ENCODE measurements at places on chromosomes 7 and 10.
A peak's percentile ranks its signal among the peaks of the same experiment; 100 is the strongest.

GRCh38 chr10:122121059-122121458 lies 132.1 kb downstream of the TACC2 start:
- no peak for DNase-seq

DNA sequence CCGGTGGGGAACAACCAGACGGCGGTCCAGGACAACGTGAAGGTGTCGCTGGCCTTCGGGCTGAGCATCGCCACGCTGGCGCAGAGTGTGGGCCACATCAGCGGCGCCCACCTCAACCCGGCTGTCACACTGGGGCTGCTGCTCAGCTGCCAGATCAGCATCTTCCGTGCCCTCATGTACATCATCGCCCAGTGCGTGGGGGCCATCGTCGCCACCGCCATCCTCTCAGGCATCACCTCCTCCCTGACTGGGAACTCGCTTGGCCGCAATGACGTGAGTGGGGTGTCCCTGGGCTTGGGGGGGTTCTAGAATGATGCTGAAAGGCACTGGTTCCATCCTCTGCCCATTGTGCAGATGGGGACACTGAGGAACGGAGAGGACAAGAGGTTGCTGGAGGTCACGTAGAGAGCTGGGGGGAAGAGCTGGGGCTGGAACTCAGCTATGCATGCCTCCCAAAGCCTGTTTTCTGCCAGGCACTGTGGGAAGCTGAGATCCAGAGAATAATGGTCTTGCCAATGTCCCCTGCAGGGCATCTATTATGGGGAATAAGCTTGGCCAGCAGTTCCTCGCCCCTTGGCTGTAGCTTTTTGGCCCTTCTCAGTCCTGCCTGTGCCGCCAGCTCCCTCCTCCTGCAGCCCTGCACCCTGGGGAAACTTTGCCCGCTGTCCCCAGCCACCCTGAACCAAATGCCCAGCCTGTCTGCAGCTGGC lies 523 bp downstream of the AQP1 start:
- DNase-seq = no peak

DNA sequence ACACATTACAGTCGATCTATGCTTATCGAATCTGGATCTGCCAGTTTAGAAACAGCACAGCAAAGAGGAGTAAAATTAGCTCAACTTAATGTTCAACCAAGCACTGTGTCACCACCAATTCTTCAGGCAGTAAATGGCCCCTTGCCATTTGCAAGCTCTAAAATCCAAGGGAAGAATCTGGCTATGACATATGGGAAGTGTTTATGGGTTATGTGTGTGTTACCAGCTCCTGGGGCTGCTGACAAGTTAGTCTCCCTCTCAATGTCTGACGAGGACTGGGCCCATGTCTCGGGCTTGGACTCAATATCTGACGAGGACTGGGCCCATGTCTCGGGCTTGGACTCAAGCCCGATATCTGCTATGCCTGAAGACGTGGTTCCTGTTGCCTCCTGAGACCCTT lies 5.7 kb upstream of the ITIH2 start:
- DNase-seq = no peak

DNA sequence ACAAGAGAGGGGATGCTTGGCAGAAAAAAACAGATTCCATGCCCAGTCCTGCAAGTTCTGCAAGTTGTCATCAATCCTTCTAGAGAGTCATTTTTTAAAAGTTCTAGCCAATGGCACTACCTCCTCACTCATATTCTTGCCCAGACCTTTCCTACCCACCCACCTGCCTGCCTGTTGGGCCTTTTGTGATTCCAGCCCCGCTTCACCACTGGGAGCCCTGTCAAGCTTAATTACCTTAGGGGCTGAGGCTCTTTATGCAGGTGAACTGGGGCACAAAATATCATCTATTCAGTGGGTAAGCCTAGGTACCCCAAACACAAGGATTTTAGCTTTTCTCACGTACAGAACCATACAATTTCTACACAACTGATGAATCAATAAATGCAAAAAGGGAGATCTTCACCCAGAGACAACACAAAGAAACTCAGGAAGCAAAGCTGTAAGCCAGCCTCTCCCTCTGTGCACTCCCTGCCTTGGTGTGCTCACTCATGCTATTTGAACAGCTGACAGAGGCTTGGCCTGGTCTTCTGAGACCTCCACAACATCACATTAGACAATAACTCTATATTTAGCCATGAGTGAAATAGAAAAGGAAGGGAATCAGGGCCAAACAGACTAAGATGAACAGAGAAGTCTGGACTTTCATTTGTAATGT lies 222.6 kb downstream of the HTR7 start:
- no peak for DNase-seq

GRCh38 chr7:72057796-72058195 lies 354.3 kb downstream of the CALN1 start:
- DNase-seq = no peak

DNA sequence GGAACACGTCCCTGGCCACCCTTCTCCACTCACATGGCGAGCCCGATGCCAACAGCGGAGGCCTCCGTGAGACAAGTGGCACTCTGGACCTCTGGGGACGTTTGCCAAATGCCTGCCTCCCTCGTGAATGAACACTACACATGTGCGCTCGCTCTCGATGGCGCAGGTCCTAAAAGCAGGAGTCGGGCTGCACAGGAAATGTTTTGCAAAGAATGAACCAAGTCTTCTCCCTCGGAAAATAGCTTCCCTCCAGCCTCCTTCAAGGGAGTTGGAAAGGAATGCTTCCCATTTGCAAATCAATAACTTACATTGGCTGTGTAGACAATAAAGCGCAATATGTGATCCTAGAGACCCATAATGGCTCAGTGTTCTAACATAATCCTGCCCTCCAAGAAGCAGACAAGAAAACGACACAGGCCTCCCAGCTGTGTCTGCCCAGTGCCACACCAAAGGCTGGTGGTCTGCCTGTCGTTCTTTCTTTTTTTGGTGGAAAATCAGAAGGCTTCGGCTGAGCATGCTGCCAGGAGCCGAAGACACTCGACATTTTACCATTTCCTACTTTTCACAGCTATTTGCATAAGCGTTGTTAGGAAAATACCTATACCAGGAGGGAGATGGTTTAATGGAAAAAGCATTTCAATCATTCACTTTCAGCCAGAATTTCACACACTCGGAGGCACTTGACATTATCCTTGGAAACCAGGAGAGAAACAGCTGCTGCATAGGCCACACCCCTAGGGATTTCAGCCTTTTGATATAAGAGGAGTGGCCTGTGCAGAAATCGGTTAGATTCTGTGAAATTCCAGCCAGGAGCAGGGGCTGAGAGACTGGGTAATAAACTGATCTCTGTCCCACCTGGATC lies 38.4 kb downstream of the ATXN7L1 start:
- DNase-seq = no peak

GRCh38 chr10:17872191-17873091 lies 63.3 kb downstream of the MRC1 start:
- DNase-seq = no peak

DNA sequence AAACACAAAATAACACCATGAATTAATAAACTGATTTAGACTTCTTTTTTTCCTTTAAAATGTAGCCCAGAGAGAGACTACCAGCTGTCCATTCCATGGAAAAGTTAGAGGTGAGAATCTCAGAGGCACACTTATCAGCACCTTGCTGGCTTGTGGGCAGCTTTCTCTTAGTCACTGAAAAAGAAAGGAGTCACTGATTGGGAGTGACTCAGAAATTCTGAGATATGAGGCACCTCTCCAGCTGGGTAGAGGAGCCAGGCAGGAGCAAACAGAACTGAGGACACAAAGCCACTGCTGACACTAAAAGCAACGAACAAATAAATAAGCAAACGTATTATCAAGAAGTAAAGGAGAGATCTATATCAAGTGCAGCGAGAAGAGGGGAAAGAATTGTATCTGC lies 310.6 kb downstream of the PARD3 start:
- DNase-seq = no peak

DNA sequence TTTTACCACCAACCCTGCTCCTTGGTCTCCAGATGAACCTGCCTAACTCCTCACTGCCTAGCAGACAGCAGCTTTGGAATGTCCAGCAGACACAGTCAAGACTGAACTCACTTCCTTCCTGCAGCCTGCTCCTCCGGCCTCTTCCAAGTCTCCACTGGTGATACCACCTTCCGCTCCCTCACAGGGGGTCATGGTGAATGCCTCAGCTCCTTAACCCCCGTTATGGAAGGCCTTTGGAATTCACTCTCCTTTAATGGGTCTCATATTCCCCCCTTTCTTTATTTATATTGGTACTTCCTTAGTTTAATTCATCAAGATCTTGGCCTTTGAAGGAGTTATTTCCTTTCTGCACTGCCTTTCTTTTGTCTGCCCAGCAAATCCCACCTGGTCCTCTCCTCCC lies 44.9 kb upstream of the ZNF32 start:
- no peak for DNase-seq

GRCh38 chr7:772005-772294 lies 44.9 kb upstream of the PRKAR1B start:
- DNase-seq = no peak

DNA sequence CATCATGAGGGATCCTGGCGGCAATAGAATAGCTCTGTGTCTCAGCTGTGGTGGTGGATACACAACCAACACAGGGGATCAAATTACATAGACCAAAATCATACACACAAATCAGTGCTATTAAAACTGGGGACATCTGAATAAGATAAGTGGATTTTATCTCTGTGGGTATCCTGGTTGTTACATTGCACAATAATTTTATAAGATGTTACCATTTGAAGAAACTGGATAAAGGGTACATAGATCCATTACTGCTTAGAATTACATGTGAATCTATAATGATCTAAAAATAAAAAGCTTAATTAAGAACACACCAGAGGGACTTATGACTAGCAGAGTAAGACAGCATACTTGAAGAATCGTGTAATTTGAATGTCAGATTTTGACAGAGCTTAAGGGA lies 8.2 kb upstream of the FAM3C start:
- no peak for DNase-seq

GRCh38 chr10:60312818-60313588 lies 76.7 kb downstream of the ANK3 start:
- DNase-seq = no peak

- no peak for DNase-seq
Measured at GRCh38 chr7:30559611-30560010, 35.1 kb upstream of the GARS1 start.

DNA sequence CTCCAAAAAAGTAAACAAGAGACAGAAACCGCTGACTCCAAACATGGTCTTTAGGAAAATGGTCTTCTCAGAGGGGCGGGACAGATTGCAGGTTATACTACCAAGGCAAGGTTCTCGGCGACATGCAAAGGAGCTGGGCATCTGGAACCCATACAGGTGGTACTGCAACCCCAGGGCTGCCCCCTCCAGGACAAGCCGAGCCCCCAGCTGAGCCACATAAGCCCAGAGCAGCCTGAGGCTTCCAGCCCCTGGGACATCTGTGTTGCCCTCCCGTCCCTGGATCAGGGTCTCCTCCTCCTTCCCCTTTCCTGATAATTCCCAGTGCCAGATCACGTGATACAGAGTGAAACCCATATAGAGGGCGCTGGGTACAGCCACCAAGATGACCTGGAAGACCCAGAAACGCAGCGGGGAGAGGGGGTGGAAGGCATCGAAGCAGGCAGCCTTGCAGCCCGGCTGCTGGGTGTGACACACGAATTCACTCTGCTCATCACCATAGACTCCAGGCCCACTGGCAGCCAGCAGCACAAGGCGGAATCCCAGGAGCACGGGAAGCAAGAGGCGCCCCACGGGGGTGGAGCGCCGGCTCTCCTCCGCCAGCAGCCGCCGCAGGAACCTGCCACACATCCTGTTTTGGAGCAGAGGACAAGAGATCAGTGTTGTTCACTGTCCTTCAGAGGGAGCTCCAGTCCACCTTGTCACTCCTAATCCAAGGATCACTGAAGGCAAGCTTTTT lies at the start of gene GJC3:
Gene GJC3, minus strand, starts transcription at position 627 of the 736 bp plus-strand sequence. Its CDS starts 0 bp downstream, at position 627.
- DNase-seq = peak; percentile 29

DNA sequence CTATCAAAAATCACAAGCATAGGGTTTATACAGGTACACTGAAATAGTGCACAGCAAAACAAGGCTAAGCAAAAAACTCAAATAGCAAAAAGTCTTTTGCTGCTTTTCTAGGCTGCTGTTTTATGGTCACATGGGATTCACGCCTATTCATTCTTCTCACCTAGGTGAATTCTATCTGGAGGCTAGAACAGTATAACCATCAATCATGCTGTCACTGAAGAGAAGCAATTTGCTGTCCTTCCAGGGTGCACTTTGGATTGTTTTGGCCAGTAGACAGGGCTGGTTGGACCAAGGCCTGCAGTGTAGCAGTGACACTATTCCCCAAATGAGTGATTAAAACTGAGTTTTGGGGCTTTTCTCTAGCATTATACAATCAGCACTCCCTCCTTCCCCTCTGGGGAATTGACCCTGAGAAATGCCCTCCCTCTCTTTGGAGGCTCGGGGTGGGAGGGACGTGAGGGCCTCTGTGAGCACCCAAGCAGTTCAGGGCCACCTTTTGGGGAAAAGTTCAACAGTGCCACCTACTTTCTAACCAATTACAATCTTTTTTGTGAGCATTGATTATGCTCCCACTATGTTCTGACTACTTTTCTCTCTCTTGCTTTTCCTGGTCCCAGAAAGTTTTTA lies 16.2 kb upstream of the SND1 start:
- DNase-seq = no peak

- no peak for DNase-seq
Measured at GRCh38 chr7:28318101-28318762, 94.1 kb upstream of the CREB5 start.

- no peak for DNase-seq
Measured at GRCh38 chr7:126303926-126304325, 948.8 kb downstream of the GRM8 start.

DNA sequence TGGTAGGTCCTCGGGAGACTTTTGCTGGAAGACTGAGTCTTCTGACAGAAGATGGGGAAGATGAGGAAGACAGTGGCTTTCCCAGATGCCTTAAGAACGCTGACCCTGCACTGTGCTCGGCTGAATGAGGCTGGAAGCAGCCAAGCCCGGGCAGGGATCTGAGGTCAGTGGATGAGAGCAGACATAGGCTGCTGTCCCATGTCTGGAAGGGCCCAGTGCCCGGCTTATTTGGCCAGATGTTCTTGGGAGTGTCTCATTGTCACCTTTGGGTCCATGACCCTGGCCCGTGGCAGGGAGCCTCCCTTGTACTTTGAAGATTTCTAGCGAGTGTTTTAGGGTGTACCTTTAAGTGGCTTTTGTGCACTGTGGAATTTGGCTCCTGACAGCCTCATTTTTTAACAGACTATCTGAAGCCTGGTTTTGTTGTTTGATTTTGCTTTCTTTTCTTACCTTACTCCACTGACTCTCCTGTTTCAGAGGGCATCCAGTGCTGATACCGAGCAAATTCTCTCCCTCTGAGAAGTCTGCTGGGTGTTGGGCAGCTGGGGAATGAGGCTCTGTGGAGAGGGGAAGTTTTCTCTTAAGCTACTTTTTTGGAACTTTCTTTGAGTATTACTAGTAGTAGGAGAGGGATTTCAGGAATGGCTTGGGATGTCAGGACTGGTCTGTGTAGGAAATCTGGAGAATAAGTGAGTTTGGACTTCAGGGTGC lies 61.4 kb downstream of the CREB5 start:
- DNase-seq = no peak

DNA sequence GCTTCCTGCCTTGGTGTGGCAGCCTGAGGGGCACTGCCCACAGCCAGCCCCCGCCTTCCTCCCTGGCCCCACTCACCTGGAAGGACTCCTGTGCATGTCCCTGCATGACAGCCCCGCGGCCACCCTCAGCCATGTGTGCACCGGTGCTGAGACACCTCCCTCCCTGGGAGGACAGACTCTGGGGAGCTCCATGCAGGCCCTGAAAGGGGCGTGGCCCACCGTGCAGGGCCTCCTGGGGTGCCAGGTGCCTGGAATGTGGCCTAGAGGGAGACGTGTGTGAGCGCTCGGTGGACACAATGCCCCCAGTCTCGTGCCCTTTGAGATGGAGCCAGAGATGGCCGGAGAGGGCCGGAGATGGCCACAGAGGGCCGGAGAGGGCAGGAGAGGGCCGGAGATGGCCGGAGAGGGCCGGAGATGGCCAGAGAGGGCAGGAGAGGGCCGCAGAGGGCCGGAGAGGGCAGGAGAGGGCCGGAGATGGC lies 59.1 kb upstream of the PPP2R2D start:
- no peak for DNase-seq

GRCh38 chr10:112812586-112812985 lies 137.5 kb upstream of the TCF7L2 start:
- no peak for DNase-seq
